ENCODE measurements at places on chromosomes 7 and 10. TPM values are rescaled to one million over a fixed set of nuclear protein-coding genes. Genes with fewer than 3 reads are reported as not detected.

DNA sequence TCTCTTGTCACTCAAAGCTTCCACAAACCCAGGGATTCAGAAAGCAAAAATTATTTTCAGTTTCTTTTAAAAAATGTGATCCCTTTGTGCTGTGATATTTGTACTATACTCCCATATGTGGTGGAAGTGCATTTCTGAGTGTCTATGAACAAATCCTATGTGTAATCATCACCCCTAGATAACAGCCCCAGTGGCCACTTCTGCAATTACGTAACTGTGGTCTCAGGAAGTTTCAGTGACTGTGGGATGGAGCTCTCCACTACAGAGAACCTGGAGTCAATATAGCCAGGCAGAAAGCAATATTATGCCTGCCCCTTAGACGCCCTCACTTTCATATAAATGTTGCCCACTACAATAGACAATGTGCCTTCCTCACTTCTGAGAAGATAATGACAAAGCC lies 1101.7 kb upstream of the GHITM start:
- H3K27me3 ChIP-seq: no peaks in the 10 kb centered on the region
- H3K4me3 ChIP-seq: no peak overlapping the region
- H3K4me1 ChIP-seq: no peaks in the 10 kb centered on the region
- H3K36me3 ChIP-seq: peaks cover 4% of the 10 kb centered on the region
- H3K27ac ChIP-seq: no peak overlapping the region

GRCh38 chr10:35895331-35895730 lies 253.2 kb upstream of the FZD8 start:
- no peaks in the 10 kb centered on the region for H3K27me3 ChIP-seq
- H3K27ac ChIP-seq: peak overlapping the region; percentile 78
- peaks cover 19% of the 10 kb centered on the region for H3K4me1 ChIP-seq
- H3K36me3 ChIP-seq: no peaks in the 10 kb centered on the region
- H3K4me3 ChIP-seq: no peak overlapping the region
- DNase-seq: no peak

DNA sequence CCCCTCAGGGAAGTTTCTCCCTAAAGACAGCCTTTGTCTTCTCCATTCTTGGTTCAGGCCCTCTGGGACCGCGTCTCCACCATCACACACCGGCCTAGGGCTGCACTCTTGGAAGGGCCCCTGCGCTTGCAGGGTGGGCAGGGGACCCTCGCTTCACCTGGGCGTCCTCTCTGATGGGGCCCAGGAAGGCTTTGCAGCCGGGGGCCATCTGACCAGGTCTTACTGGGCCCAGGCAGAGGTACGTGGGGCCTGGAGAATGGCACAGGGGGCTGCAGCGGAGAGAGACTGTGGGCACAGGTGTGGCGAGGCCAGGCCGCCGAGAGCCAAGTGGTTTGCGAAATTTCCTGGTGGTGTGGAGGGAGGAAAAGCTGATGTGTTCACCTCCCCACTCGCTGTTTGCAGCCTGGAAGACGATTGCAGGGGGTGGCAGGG lies 44.4 kb downstream of the ALOX5 start:
- no peak for DNase-seq
- peaks cover 22% of the 10 kb centered on the region for H3K27me3 ChIP-seq
- no peak overlapping the region for H3K27ac ChIP-seq
- H3K4me1 ChIP-seq: peaks cover 6% of the 10 kb centered on the region
- H3K4me3 ChIP-seq: no peak overlapping the region
- no peaks in the 10 kb centered on the region for H3K36me3 ChIP-seq

DNA sequence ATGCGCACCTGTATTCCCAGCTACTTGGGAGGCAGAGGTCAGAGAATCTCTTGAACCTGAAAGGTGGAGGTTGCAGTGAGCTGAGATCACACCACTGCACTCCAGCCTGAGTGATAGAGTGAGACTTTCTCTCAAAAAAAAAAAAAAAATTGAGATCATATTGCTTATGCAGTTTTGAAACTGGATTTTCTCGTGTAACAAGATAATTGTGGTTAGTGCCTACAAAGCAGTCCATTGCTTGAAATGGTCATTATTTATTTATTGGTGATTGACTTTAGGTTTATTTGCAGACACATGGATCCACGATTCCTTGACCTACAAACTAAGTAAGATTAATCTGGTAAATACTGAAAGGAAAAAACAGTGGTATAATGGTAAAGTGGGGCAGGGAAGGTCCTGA lies 149.8 kb downstream of the TAX1BP1 start:
- no peak for DNase-seq
- no peaks in the 10 kb centered on the region for H3K4me1 ChIP-seq
- H3K27ac ChIP-seq: no peak overlapping the region
- no peaks in the 10 kb centered on the region for H3K27me3 ChIP-seq

DNA sequence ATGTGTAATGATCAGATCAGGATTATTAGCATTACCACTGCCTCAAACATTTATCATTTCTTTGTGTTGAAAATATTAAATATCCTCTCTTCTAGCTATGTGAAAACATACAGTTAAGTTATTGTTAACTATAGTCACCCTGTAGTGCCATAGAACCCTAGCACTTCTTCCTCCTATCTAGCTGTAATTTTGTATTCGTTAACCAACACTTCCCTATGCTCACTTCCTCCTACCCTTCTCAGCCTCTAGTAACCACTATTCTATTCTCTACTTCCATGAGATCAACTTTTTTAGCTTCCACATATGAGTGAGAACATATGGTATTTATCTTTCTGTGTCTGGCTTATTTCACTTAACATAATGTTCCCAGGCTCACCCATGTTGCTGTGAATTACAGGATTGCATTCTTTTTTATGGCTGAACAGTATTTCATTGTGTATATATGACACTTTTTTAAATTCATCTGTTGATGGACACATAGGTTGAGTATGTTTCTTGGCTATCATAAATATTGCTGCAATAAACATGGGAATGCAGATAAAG lies 132.7 kb upstream of the RHOBTB1 start:
- no peaks in the 10 kb centered on the region for H3K4me1 ChIP-seq

DNA sequence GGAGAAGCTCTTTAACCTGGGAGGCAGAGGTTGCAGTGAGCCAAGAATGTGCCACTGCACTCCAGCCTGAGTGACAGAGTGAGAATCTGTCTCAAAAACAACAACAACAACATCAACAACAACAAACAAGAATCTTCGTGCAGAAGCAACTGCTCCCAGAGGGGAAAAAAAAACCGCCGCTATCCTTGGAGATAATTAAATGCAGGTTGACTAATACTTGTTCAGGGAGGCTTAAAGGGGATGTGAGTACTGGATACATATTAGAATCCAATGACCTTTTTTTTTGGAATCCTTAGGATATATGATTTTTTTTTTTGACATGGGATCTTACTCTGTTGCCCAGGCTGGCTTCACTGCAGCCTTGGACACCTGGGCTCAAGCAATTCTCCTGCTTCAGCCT lies 89.6 kb upstream of the FAM171A1 start:
- peaks cover 17% of the 10 kb centered on the region for H3K27me3 ChIP-seq
- H3K4me3 ChIP-seq: no peak overlapping the region
- no peak for DNase-seq
- no peak overlapping the region for H3K27ac ChIP-seq

- peaks cover 30% of the 10 kb centered on the region for H3K4me1 ChIP-seq
- no peak for DNase-seq
- H3K27me3 ChIP-seq: no peaks in the 10 kb centered on the region
Observed at GRCh38 chr10:96047004-96047649, 3.7 kb downstream of the CCNJ start.

- H3K36me3 ChIP-seq: no peaks in the 10 kb centered on the region
- H3K27me3 ChIP-seq: peaks cover 23% of the 10 kb centered on the region
- H3K27ac ChIP-seq: no peak overlapping the region
- H3K4me1 ChIP-seq: no peaks in the 10 kb centered on the region
- H3K4me3 ChIP-seq: no peak overlapping the region
- no peak for DNase-seq
Observed at GRCh38 chr7:4939971-4940728, 18.8 kb downstream of the MMD2 start.

- no peak for DNase-seq
- no peak overlapping the region for H3K27ac ChIP-seq
- H3K4me1 ChIP-seq: no peaks in the 10 kb centered on the region
- no peaks in the 10 kb centered on the region for H3K36me3 ChIP-seq
- no peak overlapping the region for H3K4me3 ChIP-seq
- peaks cover 12% of the 10 kb centered on the region for H3K27me3 ChIP-seq
Observed at GRCh38 chr10:119457966-119458766, 84.4 kb downstream of the RGS10 start.

GRCh38 chr10:122307669-122308416 lies 36.7 kb downstream of the BTBD16 start:
- H3K36me3 ChIP-seq: peaks cover 4% of the 10 kb centered on the region
- peak overlapping the region; percentile 64 for H3K4me3 ChIP-seq
- DNase-seq: peak; percentile 98
- H3K4me1 ChIP-seq: peaks cover 22% of the 10 kb centered on the region
- no peaks in the 10 kb centered on the region for H3K27me3 ChIP-seq

DNA sequence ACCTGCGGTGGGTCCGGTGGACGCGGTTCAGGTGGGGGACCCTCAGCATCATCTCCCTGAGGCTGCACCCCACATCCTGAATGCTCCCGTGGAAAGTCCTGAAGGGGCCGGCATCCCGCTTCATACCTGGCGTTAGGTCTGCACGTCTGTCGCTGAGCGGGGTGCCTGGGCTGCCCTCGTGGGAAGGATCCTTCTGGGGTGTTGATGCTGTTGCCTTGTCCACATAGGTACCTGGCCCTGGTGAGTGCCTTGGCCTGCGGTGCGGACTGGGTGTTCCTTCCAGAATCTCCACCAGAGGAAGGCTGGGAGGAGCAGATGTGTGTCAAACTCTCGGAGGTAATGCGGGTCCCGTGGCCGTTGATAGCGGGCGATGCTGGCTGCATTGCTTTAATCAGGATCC lies 37.8 kb downstream of the PFKP start:
- DNase-seq: no peak
- H3K4me3 ChIP-seq: no peak overlapping the region
- no peak overlapping the region for H3K27ac ChIP-seq

DNA sequence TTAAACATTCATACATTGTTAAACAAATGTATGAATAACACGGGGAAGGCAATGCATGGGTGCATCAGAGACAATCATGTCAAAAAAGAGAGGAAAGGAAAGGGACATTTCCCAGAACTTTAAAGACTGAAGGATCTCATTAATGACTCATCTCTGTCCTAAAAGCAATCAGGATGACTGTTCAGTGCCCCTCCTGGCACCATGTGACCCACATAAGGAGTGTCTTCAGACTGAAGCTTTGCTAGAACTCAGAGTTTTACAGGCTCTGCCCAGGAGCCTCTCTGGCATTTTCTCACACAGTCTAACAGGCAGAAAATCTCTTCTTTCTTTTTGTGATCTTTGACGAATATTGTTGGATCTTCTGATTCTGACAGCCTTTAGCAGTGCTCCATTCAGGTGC lies 315.3 kb downstream of the OTUD1 start:
- peaks cover 44% of the 10 kb centered on the region for H3K27me3 ChIP-seq
- H3K36me3 ChIP-seq: no peaks in the 10 kb centered on the region
- peak; percentile 12 for DNase-seq
- H3K27ac ChIP-seq: no peak overlapping the region
- no peak overlapping the region for H3K4me3 ChIP-seq

GRCh38 chr7:84913731-84914130 lies 273.1 kb downstream of the SEMA3D start:
- no peak overlapping the region for H3K4me3 ChIP-seq
- H3K4me1 ChIP-seq: no peaks in the 10 kb centered on the region
- DNase-seq: peak; percentile 20
- no peak overlapping the region for H3K27ac ChIP-seq
- H3K36me3 ChIP-seq: no peaks in the 10 kb centered on the region

DNA sequence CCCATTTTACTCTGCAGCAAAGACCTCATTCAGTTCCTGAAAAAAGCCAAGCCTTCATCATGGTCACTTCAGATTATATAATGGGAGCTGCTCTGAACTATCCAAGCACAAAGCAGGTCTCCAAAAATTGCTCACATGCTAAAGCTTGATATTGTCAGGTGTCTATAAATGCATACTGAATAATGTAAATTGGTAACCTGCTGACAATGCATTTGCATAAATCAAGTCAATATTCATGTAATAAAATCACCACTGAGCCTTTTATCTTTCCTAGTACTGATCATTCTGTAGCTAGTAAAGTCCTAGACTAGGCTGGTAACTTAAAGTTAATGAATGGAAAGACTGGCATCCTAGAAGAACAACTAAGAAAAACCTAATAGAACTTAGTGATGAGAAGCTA lies 188.3 kb downstream of the IMMP2L start:
- peaks cover 5% of the 10 kb centered on the region for H3K4me1 ChIP-seq
- no peak overlapping the region for H3K4me3 ChIP-seq
- no peak for DNase-seq
- H3K36me3 ChIP-seq: no peaks in the 10 kb centered on the region
- H3K27me3 ChIP-seq: no peaks in the 10 kb centered on the region

DNA sequence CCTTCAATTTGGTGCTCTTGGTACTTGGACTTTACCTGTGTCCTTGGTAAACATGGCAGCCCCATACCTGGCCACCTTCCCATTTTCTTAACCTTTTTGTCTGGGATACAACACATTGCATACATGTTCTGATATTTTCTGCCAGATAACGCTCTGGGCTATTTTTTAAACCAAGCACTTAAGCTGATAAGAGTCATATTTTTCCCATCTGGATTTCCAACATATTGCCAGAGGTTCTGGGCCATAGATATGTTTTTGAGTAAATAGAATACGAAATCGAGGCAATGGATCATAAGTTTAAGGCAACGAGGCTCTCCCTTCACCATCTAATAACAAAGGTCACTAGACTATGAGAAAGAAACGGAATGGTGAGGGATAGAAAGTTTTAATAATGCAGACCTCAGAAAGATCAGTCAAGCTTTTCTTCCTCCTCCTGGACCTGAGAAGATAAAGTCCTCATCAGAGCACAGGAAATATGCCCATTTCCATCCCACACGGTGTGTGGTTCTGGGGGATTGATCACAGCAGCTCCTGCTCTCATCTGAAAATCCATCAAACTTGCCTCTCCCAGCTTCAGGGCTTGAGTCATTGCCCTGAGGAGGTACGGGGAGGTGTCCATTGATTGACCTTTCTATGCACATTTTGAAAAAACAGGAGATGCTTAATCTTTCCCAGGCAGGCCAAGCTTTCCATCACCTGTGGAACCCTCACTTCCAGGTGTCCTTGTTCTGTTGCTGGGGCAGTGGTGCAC lies 257.2 kb downstream of the GFRA1 start:
- H3K4me3 ChIP-seq: no peak overlapping the region
- H3K4me1 ChIP-seq: no peaks in the 10 kb centered on the region
- no peaks in the 10 kb centered on the region for H3K36me3 ChIP-seq
- DNase-seq: no peak
- H3K27me3 ChIP-seq: no peaks in the 10 kb centered on the region
- no peak overlapping the region for H3K27ac ChIP-seq

CPXM2 gene
- not detected for total RNA-seq

STEAP4 gene
- not detected for total RNA-seq

SPOCK2 gene
- total RNA-seq: 1.2 TPM

PRF1 gene
- total RNA-seq: not detected

CDNF gene
- total RNA-seq: 2.9 TPM

SSC4D gene
- 0.42 TPM for total RNA-seq

FOXP2 gene
- total RNA-seq: not detected

GPR37 gene
- total RNA-seq: 1.9 TPM

BMPER gene
- not detected for total RNA-seq

MYL10 gene
- total RNA-seq: not detected

GARIN1A gene
- 2.3 TPM for total RNA-seq

Data from MCF 10A (cell line).